GM23248 (cell line): ENCODE measurements at places on chromosomes 5 and 9.

GRCh38 chr9:2764353-2764752 lies 47.0 kb downstream of the KCNV2 start:
- no peak for DNase-seq

GRCh38 chr5:93150311-93151012 lies 430.6 kb downstream of the NR2F1-AS1 start:
- peak; percentile 30 for DNase-seq

DNA sequence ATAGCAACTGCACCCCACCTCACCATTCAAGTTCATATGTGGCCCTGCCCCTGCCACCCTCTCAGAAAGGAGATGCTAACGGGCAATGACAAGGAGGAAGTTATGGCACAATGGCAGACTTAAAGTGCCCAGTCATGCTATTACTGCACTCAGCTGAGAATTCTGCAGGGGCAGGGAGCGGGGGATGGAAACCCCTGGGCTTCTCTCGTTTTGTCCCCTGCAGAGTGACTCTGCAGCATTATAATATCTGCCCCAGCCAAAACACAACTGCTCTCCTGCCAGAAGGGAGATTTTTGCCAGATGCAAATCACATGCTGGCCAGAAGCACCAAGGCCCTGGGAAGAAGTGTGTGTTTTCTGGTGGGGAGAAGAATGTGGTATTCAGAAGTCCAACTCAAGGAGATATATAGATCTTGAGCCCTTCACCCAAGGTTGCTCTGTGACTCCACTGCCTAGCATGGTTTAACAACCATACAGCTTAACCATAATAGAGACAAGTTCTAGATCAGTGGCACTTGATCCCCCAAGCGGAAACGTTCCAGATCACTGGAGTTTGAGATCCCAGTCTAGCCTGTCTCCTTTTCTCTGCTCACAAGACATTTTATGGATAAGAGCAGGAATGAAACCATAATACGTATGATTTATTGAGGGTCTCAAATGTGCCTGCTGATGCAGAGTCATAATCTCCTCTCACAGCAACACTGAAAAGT lies 207.0 kb upstream of the MAP3K1 start:
- DNase-seq = no peak

DNA sequence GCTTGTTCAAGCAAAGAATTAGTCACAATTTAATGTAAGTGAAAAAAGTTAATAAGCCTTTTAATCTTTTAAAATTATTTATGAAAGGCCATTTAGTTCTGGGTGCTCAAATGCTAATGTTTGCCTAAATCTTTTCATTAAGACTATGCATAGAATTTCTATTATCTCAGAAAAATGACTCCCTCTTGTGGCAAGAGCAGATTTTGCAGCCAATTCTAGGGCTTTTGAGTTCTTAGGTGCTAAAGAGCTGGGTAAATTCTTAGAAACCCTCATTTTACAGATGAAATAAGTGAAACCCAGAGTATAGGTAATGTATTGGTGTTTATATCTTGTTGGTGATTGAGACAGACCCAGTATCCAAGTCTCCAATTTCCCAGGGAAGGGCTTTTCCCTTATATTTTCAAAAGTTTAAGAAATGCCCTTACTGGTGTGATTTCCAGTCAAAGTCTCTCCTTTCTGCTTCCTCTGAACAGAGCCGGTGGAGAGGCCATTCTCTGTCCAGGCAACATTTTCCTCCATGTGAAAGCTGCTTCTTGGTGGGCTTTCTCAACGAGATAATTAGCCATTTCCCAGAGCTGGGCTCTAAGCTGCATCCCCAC lies 24.1 kb upstream of the PCSK5 start:
- peak; percentile 44 for DNase-seq

DNA sequence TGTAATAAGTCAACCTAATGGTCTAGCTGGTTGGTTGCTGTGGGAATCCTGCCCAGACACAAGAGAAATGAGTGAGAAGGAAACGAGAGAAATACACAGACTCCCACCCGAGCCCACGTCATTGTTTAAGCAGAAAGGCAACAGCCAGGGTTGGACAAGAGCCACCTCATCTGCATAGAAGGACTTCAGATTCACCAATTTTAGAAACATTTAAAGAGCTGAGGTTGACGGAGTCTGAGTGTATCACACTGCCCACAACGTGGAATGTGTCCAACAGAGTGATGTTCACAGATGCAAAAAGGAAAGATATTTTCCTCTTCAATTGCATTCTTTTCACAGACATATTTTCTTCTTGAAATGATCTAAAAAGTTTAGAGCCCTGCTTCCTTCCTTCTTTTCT lies 349.5 kb downstream of the AGTPBP1 start:
- no peak for DNase-seq

DNA sequence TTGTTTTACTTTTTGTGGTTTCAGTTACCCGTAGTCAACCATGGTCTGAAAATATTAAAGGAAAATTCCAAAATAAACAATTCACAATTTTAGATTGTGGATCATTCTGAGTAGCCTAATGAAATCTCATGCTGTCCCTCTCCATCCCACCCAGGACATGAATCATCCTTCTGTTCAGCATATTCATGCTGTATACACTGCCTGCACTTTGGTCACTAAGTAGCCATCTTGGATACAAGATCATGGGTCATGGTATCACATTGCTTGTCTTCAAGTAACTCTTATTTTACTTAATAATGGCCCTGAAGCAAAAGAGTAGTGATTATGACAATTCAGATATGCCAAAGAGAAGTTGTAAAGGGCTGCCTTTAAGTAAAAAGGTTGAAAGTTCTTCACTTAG lies 536.5 kb upstream of the ACO1 start:
- no peak for DNase-seq

DNA sequence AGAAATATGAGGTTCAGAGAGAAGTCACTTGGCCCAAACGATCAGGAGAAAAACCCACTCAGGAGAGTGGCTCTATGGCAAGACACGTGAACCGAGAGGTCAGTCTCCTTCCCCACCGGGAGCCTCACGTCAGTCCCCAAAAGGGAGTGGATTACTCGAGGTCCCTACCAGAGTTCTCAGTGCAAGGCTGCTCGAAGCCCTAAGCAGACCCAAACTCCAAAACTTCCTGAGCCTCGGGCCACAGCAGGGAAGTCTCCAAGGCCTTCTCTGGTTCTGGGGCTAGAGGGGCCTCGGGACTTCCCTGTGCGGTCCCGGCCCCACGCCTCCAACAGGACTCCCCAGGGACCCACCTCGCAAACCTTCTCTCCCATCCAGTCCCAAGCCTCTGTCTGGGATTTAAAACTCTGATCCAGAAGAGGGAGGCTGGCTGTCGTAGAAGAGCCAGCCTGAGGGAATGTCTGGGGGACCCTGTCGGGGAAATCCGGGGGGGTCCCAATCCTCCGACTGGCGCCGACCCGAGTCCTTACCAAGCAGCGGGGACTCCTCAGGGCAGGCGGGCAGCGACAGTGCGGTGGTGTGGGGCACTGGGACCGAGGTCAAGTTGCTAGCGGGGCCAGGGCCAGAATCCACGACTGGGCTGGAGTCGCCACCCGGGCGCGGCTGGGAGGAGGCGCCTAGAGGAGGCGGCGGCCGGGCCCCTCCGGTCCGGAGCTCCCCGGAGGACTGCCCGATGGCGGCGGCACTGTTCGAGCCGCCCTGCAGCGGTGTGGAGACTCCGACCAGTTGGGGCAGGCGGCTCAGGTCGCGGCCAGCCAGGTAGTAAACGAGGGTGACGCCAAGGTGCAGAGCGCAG lies 679 bp downstream of the B4GALT1 start:
- DNase-seq = peak; percentile 77

DNA sequence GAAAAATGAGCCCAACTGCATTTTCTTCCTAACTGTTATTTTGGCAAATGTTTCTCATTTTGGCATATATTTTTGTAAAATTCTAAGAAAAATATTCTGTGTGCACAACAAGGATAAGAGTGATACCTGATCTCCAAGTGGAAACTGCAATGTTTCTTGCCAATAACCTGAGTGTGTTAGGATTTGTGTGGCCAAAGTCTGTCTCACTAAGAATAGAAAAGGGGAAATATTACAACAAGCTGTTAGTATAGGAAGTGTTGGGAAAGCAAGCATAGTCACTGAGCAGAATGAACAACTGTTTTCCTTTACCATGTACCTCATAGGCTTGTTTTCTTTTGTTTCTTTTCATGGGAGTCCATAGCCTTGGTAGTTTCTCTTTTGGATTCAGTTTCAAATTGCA lies 624.2 kb downstream of the MTRR start:
- DNase-seq = no peak

DNA sequence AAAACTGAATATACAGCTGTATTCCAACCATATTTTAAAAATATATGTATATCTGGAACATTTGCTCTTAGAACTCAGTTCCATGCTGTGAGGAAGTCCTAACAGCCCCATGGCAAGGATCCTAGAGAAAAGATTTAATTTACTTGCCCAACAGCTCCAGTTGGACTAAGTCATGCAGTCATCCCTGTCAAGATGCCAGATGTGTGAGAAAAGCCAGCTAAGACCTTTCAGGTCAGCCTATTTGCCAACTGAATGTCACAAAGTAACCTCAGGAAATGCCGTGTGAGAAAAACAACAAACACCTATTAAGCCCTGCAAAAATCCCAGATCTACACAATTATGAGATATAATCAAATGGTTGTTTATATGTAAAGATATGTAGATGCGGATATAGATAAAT lies 416.3 kb downstream of the NR2F1-AS1 start:
- peak; percentile 93 for DNase-seq

- DNase-seq = peak; percentile 81
Observed at GRCh38 chr5:79974886-79975285, 16.2 kb downstream of the MTX3 start.

DNA sequence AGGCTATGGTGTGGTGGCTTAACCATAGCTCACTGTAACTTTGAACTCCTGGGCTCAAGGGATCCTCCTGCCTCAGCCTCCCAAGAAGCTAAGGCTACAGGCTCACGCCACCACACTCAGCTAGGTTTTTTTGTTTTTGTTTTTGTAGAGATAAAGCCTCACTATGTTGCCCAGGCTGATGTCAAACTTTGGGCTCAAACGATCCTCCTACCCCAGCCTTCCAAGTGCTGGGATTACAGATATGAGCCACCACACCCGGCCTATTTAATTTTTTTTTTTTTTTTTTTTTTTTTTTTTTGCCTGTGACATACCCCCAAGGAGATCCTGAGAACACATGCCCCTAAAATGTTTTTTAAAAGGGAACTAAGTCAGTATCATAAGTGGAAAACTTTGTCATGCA lies 10.4 kb downstream of the FUBP3 start:
- DNase-seq = no peak

- no peak for DNase-seq
Observed at GRCh38 chr5:64637144-64637543, 53.2 kb upstream of the SHISAL2B start.

DNA sequence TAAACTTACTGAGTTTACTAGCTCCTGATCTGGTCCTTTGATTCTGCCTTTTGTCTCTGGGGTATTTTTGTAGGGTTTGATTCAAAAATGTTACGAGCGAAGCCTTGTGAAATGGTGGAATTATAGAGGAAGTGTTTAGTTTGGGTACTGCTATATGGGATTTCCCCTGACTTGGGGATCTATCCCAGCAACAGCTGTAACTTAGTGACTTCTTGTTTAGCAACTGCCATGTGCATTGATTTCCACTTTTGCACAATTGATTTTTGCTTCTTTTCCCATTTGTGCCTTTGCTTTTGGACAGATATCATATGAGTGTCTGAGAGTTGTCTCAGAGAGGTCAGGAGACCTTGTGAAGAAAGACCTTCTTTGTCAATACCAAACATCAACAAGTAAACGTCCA lies 248.5 kb upstream of the DAP start:
- no peak for DNase-seq
